ENCODE measurements at places on chromosomes 6 and 20.

DNA sequence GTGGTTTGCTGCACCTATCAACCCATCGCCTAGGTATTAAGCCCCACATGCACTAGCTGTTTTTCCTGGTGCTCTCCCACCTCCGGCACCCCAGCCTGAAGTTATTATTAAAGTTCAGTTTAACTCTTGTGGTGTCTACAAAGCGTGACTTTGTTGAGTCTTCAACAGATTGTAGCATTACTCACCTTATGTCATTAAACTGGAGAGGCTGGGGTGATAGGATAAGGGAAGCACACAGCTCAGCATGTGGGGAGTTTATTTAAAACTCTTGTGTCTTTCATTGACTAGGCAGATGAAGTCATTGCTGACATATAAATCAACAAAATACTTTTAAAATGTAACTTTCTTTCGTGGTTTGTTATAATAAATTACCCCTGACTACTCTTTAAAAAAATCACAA, 84.7 kb upstream of the GCM1 start:
- no peak for DNase-seq

- no peak for DNase-seq
Measured at GRCh38 chr20:50670126-50670862, 21.0 kb downstream of the RIPOR3 start.

GRCh38 chr6:43798688-43799444, 28.9 kb downstream of the VEGFA start:
- DNase-seq = peak; percentile 83

DNA sequence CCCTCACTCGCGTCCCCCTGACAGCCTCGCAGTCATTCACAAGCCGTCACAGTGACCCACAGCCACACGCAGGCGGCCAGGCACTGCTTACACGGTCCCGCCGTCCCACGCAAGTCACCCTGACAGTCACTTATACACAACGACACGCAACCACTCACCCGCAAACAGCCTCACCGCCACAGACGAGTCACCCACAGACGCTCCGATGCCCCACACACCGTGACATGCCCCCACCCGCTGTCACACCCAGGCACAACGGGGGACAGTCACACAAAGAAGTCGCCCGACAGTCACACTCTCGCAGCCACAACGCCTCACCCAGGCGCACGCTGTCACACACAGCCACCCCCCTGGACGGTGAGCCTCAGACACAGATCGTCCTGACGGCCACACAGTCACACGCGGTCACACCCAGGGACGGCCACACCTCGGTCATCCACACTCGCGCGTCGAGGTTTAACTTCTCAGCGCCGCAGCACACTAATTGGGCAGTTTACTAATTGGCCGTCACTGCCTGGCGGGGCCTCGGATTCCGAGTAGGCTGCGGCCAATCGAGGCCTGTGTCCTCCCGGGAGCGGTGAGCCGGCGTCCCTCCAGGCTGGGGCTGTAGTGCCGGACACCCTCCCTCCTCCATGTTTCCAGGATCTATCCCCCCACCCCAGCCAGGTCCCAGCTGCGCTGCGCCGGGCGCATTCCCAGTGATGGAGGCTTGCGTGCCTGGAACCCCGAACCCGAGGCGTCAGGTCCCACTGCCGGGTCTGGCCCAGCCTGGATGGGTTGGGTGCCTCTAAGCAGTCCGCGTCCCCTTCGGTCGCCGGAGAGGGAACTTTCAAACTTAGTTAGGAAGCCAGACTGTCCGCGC, 790 bp downstream of the TOX2 start:
- no peak for DNase-seq

- DNase-seq = no peak
Measured at GRCh38 chr6:158853880-158854213, 34.7 kb upstream of the EZR start.

DNA sequence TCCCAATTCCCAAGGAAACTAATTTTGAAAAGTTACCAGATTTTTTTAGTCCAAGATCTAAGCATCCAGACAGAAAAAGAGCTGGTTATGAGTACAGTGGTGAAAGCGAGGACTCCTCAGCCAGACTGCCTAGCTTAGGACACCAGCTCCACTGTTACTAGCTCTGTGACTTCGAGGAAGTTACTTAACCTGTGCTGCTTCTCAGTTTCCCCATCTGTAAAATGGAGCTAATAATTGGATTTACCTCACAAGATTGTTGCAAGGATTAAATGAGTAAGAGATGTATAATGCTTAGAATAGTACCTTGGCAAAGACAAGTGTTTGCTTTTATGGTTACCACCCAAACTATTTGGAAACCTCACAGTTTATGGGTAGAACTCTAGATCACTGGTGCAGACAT, 1.1 kb downstream of the NT5DC1 start:
- DNase-seq = no peak

GRCh38 chr6:168123165-168123911, 44.3 kb upstream of the FRMD1 start:
- DNase-seq = peak; percentile 27

- DNase-seq = no peak
Measured at GRCh38 chr20:36055145-36055544, 86.8 kb downstream of the CNBD2 start.

DNA sequence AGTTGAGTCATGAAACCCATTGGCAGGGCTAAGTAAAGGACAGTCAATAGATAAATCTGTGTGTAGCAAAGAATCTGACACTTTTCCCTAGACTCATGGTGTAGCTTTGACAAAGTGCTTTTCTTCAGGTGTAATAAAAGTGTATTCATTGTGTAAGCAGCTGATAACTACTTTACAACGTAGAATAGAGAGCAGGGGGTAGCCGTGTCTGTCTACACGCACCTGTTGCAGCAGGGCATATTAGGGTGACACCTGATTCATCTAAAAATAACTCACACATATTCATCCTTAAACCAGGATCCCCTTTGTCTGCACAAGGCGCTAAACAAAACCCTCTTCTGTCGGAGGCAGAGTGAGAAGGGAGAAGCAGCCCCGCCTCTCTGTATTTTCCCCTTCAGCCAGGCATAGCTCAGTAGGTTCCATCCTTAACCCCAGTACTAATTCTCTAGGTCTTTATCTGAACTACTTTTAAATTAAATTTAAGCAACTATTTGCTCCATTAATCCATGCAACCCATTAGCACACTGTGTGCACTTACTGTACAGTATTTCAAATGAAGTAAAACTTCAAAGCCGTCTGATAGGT, 306.7 kb upstream of the SASH1 start:
- DNase-seq = no peak

- DNase-seq = no peak
Measured at GRCh38 chr20:38252292-38253288, 7.9 kb downstream of the KIAA1755 start.

- no peak for DNase-seq
Measured at GRCh38 chr6:135274561-135275293, 93.6 kb downstream of the MYB start.

- no peak for DNase-seq
Measured at GRCh38 chr6:128149796-128150195, 248.9 kb upstream of the THEMIS start.

GRCh38 chr20:57844626-57845596, 135.1 kb upstream of the PMEPA1 start:
- DNase-seq = no peak

- DNase-seq = no peak
Measured at GRCh38 chr6:16533210-16533609, 228.1 kb downstream of the ATXN1 start.

DNA sequence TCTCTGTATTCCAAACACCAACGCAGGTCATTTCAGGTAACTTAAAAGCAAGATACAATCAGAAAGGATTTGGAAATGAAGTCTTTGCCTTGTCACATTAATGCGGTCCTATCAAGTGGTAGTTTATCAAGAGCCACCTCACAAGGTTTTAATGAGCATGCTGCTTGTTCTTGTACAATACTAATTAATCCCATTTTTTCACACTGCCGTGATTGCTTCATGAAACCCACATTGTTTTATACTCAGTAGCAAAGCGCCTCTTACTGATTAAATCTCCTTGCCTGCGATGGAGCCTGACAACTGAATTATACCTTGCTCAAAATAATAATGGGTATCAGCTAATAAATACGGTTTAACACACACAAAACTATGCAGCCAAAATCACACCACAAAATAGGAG, 234.1 kb upstream of the TSHZ2 start:
- DNase-seq = no peak

GRCh38 chr6:49646942-49647341, 10.3 kb upstream of the RHAG start:
- no peak for DNase-seq

DNA sequence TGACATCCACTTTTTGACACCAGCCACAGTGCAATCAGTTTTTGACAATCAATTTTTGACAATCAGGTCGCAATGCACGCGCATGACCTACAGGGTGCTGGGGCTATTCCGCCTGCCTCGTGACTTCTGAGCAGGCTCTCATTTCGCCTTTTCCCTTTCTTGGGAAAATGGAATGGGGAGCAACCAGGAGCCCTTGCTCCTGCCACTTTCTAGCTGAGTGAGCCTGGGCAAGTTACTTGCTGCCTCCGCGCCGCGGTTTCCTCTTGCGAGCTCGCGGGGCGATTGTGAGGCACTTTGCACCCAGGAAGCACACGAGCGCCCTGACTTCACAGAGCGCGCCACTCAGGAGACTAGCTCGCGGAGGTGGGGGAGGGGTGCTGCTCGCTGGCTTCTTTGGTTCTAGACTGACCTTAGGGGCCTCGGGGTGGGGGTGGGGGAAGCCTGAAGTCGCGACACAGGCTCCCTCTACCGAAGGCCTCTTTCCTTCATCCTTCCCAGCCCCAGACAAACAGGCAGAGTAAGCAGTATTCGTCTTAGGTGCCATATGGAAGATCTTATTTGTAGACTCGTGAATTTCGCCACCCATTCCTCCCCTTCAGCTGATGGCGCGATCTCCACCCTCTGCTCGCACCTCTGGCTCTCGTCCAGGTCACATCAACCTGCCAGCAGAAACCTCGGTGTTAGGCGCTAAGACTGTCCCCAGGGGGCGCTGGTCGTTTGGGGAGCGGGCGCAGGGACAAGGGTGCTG, 4.6 kb downstream of the TP53TG5 start:
- DNase-seq = peak; percentile 97

DNA sequence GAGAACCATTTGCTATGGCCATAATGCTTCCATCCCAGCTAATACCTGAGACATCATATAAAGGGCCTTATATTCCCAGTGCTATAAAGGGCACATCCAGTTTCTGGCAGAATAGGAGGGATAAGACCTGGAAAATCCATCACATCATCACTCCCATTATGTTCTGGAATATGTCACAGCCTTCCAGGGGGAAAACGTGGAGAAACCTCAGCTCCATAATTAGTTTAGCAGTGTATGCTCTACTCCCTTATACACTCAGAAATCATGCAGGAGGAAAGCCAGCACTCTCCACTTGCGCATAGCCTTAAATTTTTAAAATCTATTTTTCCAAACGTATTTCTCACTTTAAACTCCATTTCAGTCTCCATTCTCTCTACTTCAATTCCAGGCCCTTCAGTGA, 140.9 kb downstream of the ADGB start:
- no peak for DNase-seq

DNA sequence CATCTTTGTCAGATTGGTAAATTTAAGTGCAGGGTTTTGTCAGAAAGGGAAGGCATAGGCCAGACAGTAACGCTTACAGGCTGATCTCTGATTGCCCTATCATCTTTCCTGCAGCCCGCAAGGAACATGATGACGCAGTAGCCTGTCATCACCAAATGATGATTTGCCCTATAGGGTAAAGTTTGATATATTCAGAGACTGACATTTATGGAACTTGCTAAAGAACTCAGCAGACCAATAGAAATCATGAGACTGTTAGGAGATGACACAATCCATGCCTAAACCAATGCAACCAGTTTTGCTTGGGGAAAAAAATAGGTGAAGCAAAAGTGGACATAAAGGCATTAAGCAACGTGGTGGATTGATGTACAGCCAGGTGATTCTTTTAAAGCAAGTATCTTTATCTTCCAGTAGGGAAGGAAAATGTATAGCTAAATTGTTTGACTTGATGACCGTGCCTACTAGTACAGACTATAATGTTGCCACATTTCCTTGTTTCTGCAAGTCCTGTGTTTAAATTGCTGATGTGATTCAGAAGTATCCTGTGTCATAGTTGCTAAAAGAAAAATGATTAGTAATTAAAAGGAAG, 2.4 kb downstream of the NUS1 start:
- DNase-seq = no peak

DNA sequence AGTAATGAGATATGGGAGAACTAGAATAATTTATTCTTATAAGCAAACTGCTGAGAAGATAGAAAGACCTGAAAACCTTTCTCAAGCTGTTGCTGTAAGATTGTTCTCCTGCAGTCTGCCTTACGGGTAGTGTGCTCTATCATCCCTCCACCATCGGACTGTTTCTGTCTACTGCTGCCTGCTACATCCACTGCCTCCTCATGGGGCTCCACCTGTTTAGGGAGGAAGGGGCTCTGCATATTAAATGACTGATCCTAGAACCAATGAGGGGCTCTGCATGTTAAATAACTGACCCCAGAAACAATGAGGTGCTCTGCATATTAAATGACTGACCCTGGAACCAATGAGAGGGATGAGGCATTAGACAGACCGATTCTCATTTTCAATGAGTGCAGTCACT, 654.6 kb downstream of the KIF16B start:
- DNase-seq = no peak

DNA sequence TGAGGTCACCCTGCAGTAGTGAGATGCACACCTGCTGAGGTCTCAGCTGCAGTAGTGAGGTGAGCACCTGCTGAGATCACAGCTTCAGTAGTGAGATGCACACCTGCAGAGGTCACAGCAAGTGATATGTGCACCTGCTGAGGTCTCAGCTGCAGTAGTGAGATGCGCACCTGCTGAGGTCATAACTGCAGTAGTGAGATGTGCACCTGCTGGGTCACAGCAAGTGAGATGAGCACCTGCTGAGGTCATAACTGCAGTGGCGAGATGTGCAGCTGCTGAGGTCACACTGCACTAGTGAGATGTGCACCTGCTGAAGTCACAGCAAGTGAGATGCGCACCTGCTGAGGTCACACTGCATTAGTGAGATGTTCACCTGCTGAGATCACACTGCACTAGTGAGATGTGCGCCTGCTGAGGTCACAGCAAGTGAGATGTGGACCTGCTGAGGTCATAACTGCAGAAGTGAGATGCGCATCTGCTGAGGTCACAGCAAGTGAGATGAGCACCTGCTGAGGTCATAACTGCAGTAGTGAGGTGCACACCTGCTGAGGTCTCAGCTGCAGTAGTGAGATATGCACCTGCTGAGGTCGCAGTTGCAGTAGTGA, 20.8 kb downstream of the ZDHHC14 start:
- DNase-seq = no peak

DNA sequence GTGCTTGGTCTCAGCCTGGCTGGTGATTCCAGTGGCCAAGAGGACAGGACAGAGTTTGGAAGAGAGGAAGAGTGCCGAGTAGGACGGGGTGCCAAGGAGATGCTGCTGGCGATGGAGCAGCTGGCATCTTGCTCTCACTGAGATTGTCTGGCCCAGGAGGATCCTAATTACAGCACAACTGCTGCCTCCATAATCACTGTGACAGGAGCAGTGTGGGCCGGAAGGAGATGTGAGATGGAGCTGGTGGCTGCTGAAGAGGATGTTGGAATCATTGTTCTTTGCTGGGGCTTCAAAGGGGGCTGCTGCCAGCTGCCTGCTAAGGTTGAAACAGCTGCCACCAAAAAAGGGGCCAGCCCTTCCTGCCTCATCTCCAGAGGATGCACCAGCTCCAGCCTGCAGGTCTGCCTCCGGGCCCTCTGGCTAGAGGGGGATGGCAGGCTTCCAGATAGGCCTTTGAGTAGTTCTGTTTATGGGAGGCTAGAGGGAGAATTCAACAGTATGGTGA, 214.4 kb downstream of the RNF144B start:
- no peak for DNase-seq

Measured in spleen (tissue), 13 donors.